Left lung (tissue), 14 donors: ENCODE measurements at places on chromosomes 12 and 14. TPM values are rescaled to one million over a fixed set of nuclear protein-coding genes. Genes with fewer than 3 reads are reported as not detected.

ANKRD33 gene
- not detected for polyA plus RNA-seq

PPP1R36 gene
- polyA plus RNA-seq: 0.61 TPM

DEPDC4 gene
- 4.7 TPM for polyA plus RNA-seq

A2ML1 gene
- polyA plus RNA-seq: 0.88 TPM

ASB2 gene
- 2.5 TPM for polyA plus RNA-seq

LRP1 gene
- polyA plus RNA-seq: 131 TPM

HOXC6 gene
- polyA plus RNA-seq: 3.2 TPM

COX8C gene
- polyA plus RNA-seq: 0.41 TPM
